EL (cell line): ENCODE measurements at places on chromosomes 3 and 15.
A peak's percentile ranks its signal among the peaks of the same experiment; 100 is the strongest.

- no peak for DNase-seq
These were observed 33.4 kb downstream of the UNC13C start for GRCh38 chr15:54011656-54012055.

DNA sequence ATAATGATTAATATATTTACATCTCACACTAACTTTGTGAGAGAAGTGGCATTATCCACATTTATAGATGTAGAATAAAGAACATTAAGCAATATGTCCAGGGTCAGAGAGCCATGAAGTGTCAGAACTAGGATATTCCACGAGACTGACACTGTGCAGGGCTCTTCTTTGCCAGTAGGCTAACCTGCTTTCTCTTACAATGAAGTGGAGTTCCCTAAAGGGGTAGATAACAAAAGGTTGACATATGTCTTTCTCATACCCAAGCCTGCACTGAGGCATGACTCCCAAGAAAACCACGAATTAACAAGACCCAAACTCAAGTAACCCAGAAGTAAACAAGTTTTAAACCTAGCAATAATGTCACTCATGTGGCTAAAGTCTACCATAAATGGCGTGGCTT lies 191.5 kb upstream of the SLC2A2 start:
- DNase-seq: no peak

GRCh38 chr3:71006810-71007785 lies 576.4 kb downstream of the FOXP1 start:
- DNase-seq: no peak

- DNase-seq: no peak
These were observed 5.0 kb downstream of the NAA50 start for GRCh38 chr3:113741086-113741485.

DNA sequence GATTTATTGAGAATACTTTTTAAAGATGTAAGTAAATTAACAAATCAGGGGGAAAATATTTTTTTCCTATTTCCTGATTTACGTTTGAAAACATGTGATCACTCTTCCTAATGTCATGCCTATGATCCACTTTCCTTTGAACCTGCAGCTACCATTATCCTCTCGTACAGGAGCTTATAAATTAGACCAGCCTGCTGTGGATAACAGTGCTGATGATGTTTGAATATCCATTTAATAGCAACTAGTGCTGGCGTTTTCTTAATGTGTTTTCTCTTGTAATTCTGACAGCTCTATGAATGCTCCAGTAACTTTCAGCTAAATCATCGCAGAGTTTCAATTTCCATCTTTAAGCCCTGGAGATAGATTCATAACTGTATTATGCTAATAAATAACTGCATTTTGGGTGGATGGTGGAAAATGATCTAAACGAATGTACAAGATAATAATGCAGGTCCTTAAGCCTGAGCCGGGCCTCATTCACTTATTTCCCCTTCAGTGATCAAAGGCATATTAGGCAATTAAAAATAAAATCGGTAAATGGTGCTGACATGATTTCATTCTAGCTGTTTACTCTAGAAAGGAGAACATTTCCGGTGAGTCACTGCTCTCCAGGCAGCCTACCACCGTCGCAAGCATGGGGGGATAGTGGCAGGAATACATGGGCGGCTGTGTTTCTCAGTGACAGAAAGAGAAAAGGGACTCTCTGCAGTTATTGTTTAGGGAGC lies 58.5 kb upstream of the SLC24A5 start:
- peak; percentile 34 for DNase-seq

GRCh38 chr3:100518244-100518643 lies 25.8 kb downstream of the TMEM45A start:
- DNase-seq: no peak

DNA sequence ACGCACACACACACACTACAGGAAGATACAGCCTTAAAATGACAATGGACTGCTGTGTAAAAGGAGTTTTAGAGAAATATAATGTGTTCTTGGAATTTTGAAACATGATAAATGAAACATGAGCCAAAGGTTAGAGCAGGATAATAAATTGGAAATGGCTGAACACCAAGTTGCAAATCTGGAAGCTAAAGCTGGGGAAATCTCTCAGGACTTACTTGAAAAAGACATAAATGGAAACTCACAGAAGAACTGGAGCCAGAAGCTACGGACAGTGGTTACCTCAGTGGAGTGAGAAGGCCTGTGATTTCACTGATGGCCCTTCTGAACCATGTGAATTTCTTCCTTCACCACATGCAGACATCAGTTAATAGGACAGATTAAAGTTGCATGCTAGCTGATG lies 37.3 kb upstream of the ATP10A start:
- no peak for DNase-seq

DNA sequence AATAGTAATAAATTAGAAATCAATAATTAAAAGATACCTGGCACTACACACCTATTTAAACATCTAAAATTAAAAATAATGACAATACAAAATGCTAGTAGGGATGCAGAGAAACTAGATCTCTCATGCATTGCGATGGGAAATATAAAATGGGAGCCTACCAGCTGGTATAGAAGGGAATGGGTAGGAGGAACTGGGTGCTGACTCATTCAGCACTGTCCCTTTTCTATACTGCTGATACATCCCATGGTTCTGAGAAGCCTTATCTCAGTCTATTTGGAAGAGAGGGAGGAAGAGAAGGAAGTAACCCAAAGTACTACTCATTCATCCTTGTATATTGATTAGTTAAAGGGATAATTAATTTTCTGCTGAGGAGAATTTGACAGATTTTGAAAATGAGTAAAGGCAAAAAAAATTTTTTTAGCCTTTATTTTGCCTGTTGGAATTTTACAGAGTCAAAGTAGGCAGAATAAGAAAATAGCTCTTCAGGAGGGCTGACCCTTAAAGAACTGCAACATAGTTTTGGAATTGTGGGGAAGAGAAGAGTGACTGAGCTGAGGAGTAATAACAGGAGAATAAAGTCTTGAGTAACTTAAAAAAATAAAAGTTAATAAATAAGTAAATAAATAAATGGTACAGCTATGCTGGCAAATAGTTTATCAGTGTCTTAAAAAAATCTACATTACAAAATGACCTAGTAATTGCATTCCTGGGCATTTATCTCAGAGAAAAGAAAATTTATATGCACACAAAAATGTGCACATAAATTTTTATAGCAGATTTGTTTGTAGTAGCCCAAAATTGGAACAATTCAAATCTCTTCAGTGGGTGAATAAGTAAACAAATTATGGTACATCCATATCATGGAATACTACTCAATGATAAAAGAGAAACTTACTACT lies 15.3 kb upstream of the BHLHE40 start:
- DNase-seq: peak; percentile 21

DNA sequence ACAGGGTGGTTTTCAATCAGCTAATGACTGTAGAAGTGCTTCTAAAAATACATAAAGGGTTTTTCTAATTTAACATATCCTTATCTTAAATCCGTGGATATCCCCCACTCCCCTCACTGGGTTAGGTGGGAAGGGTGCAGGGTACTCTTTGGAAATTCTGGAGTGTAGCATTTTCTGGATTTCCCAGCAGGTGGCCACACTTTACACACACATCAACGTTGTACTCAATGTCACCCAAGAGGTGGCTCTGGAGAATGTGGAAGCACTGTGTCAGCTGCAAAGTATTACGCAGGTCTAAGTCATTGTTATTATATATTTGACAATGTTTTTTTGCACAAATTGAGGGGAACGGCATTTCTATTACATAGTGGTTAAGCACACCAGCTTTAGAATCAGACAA lies 168.8 kb downstream of the CHDH start:
- no peak for DNase-seq

DNA sequence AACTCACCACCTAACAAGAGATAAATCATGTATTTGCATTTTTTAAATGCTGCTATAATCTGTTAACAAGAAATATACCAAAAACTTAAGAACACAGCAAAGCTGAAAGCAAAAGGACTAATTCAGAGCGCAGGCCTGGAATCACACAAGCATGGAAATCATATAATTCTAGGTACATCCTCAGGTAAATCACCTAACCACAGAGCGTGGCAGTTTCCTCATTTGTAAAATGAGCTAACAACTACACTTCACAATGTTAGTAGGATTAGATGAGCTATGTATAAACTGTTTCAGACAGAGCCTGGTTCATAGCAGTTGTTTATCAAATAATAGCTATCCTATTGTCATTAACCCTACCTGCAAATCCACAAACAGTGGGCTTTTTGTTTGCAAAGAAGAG lies 146.4 kb downstream of the ERC2 start:
- DNase-seq: no peak

- DNase-seq: no peak
These were observed 49.9 kb downstream of the TFG start for GRCh38 chr3:100759159-100759558.

DNA sequence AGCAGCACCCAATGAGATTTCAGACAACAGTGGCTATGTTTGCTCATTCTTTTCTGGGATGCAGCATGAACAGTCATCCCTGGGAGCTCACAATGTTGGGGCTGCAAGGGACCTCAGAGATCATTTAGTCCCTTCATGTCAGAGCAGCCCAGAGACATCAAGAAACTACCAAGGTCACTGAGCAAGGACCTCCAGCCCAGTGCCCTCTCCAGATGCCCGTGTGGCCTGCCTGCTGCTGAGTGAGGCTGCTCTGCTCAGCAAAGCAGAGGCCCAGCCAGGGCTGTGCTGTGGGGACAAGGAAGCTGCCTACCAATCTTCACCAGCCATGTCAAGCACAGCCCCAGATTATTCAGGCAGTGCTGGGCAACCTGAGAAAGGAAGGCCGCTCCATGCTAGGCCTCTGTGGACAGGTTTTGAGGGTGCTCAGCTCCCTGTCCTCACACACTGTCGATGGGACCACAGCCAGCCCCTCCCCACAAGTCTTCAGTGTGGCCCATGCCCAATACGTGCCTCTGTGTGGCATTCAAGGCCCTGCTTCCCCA lies 99.7 kb downstream of the DAPK2 start:
- DNase-seq: no peak

- peak; percentile 9 for DNase-seq
These were observed 22.2 kb downstream of the FXR1 start for GRCh38 chr3:180934638-180935037.

DNA sequence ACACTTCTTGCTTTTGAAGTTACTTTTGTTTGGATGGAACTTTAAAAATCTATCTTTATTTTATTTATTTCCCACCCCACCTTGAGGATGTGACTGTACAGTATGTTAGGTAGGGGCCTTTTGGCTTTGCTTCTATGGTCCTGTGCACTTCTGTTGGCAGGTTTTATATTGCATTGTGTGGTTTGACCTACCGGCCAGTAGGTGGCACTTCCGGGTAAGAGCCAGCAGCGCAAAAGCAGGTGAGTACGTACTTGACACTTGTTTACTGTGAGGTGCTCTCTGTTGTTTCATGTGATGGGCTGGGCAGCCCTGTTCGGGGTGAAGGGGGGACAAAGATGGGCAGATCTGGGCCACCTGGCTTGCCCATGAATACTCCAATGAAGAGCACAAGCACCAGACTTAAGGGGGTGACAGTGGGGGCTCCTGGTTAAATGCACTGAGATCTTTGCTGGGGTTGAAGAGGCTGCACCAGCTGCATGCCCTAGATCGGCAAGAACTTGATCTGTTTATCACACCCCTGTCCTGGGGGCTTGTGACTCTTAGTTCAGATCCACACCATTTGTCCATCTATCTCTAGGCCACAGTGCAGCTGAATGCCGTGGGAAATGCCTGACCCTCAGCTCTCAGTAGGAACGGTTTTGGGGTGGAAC lies 131.6 kb downstream of the NLGN1 start:
- DNase-seq: peak; percentile 26

- DNase-seq: no peak
These were observed 86.9 kb upstream of the C15orf39 start for GRCh38 chr15:75114796-75115195.

DNA sequence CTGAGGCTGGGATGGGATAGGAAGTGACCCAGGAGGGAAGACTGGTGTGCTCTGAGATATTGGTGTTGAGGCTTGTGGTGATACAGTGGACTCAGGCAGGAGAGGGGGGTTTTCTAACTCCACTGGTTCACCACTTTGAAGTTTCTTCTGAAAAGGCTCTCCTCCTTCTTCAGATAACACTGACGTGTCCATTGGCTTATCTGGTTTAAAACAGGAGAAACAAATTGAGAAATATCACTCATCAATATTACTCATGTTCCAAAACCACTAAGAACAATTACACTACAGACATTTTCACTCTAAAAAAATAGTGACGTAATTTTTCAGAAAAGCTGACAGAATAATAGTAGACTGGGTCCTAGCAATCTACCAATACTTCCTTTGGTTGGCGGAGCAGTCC lies 23.1 kb downstream of the TP53BP1 start:
- DNase-seq: peak; percentile 15

GRCh38 chr3:135497979-135498378 lies 467.5 kb upstream of the PPP2R3A start:
- no peak for DNase-seq

GRCh38 chr3:54157860-54158259 lies 35.5 kb downstream of the CACNA2D3 start:
- DNase-seq: no peak

DNA sequence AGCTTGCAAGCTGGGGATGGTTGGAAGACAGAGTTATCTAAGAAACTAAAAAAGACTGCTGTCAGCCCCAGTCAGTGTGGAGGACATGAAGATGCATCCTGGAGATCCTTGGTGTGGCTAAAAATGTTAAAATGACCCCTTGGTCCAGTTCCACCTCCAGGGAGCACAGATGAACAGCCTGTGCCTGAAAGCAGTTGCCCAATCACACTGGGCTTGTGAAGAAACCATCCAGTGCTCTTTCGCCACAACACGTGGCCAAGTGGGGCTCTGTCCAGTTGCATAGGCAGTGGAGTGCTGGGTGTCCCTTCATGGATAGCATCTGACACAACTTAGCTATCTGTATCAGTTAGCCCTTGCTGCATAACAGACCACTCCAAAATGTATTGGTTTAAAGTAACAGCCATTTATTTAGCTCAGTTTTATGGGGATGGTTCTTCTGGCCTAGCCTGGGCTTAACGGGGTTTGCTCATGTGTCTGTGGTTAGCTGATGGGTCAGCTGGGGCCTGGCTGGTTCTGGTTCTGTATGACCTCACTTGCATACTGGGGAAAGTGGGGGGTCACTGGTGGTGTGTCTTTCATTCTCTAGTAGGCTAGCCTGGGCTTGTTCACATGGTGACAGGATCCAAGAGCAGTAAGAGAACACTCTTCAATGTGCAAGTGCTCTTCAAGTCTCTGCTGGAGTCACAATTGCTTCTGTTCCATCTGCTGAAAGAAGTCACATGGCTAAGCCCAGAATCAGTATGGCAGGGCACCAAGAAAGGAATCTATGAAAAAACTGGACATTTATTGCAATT lies 226.2 kb downstream of the PDCD6IP start:
- no peak for DNase-seq

DNA sequence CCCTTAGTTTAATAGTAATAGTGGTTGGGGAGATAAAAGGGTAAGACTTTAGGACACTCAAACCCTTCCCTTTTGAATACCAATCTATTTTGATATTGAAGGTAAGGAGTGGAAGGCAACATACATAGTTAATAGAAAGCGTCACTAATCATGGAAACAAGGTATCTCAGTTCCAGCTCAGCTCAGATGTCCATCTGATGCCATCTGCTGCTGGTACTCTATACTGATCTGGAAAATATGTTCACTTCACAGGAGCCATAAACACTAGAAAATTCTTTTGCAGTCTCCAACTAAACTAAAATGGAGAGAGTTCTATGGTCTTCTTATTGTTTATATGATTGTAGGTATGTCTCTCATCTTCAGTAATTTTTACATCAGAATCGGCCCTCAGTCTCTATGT lies 1777.1 kb downstream of the OTOL1 start:
- DNase-seq: no peak
